ENCODE measurements at places on chromosomes 1 and 21.

DNA sequence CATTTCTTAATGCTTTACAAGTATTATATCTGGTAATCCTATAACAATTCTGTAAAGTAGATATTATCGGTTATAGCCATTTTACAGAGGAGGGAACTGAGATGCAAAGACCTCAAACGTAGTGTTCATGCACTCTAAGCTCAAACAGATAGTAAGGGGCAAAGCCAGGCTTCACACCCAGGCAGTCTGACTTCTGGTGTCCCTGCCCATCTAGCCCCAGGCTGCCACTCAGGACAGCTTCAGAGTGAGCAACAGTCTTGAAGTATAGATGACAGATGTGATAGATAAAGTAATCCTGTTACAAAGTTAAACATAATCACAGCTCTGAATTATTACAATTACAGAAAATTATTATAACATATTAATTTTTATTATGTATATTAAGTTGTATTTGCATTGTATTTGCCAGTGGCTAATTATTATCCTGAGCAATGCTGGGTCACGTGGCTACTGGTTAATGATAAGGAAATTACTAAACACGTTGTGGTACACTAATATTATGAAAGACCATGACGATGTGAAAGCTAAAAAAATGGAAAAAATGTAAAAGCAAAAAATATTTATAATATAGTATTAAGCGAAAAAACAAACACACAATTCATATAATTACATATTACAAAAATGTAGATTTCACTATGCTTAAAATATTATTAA is 6.1 kb upstream of the TRAF3IP3 start:
- no peak for DNase-seq

DNA sequence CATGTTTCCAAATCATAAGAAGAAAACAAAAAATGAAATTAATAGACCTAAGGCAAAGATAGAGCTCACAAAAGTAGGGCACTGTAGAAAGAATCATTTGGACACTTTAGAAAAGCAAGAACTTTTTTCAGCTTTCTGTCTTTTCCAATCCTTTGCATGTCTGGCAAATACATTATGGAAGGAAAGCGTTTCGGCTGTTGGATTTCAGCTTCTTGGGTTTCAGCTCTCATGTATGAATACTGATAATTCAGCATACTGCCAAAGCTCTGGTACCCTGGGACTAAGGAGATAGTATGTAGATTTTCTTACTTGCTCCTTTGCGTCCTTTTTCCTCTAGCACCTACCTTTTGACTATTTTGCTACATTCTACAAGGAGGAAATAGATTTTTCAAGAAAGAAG is 375.9 kb downstream of the BRINP3 start:
- DNase-seq: no peak

DNA sequence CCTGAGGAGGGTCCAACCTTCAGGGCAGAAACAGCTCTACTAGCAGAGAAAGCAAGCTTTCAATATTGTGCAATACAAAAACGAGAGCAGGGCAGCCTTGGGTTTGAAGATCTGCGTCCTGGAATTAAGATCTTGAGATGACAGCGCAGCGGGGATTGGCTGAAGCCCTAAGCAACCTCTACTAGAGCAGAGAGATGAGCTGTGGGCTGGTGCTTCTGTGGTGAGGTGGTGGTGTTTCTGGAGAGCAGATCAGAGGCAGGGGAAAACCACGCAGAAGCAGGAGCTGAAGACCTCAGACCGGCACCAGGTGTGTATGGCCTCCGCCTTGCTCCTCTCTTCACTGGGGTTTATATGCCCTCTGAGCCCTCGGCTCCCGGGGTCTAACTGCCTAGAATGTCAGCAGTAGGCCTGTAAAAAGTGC is 12.5 kb downstream of the TRAF3IP3 start:
- DNase-seq: peak; percentile 65

- DNase-seq: no peak
These were observed 293.5 kb downstream of the MRPL39 start for GRCh38 chr21:25313829-25314228.

- DNase-seq: no peak
These were observed 55.0 kb upstream of the ZNF326 start for GRCh38 chr1:89939693-89940438.

GRCh38 chr1:209458921-209459320 is 124.6 kb upstream of the CAMK1G start:
- DNase-seq: no peak

GRCh38 chr1:83548311-83548710 is 450.6 kb downstream of the TTLL7 start:
- DNase-seq: no peak

DNA sequence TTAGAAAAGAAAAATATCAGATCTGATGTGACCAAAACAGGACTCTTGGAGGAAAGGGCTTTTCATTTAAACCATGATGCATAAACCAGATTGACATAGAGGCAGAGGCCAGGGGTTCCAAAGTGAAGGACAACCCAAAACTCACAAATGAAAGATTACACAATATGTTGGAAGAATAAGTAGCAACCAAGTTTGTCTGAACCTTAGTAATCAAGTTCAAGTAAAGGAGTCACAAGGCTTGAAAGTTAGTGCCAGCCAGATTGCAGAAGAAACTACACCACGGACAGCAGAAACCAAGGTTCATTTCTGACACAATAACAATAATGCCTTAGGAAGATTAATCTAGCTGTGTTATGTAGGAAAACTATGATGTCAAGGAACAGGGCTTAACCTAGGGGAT is 124.6 kb downstream of the ZC3H11B start:
- no peak for DNase-seq

GRCh38 chr1:12555411-12556367 is 62.3 kb downstream of the DHRS3 start:
- DNase-seq: no peak

GRCh38 chr1:114075546-114076242 is 78.0 kb downstream of the SYT6 start:
- DNase-seq: no peak

DNA sequence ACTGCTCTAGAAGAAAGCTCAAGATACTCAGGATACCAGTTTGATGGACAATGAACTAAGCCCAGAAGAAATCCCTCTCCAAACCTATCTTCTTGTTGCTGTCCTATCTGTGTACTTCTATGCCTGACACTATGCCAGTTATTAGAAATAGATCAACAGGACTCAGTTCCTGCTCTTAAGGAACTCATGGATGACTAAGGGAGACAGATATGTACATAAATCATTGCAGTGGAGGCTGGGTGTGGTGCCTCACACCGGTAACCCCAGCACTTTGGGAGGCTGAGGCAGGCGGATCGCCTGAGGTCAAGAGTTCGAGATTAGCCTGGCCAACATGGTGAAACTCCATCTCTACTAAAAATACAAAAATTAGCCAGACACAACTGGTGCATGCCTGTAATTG is 42.4 kb upstream of the AK4 start:
- DNase-seq: no peak

DNA sequence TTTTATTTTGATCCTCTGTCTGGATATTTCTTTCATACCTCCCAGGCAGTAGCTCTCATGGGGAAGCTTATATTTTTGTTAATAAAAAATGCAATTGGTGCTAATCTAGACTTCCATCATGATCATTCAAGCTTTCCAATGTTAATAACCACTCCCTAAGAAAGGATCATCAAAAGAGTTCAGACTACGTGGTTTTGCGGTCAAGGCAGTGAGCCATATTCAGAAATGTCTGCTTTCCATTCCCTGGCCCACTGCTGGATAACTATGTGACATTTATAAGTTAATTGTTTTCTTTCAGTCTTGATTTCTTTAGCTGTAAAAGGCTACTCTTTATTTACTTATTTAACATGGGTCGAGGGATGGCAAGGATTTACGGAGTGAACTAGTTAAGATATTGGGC is 414.6 kb downstream of the LMO4 start:
- DNase-seq: no peak

- no peak for DNase-seq
These were observed 45.7 kb downstream of the MAP3K21 start for GRCh38 chr1:233373226-233373625.

DNA sequence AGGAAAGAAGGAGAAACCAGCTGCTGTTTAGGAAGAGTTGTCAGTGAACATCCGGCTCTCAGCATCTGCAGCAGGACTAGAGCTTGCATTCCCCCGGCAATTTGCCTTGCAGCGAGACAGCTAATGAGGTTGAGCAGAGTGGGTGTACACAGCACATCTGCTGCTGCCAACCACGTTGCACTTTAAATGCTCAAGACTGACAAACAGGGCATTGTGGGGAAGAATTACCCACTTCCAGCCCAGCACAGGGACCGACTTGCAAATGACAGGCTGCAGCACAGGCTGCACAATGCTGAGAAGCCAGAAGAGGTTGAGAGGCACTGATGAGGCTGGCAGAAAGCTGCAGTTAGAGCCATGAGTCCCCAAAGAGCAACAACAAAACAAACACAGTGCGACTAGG is 47.5 kb upstream of the PLA2G2C start:
- DNase-seq: no peak

DNA sequence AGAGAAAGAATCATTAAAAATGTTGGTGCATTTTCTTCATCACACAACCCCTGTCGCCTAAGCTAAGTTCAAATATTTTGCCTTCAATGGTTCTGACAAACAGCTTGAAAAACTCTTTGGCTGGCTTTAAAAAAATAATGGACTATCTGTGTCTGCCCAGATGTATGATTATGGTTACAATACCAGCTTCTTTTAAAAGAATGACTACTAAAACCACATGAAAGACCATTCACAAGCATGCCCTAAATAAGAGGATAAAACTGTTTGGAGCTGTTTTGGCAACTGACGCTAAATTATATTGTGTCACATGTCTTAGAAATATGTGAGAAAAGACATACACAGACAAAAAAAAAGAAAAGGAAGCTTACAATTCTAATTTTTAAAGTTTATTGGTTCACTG is 23.7 kb upstream of the PLPPR4 start:
- no peak for DNase-seq

DNA sequence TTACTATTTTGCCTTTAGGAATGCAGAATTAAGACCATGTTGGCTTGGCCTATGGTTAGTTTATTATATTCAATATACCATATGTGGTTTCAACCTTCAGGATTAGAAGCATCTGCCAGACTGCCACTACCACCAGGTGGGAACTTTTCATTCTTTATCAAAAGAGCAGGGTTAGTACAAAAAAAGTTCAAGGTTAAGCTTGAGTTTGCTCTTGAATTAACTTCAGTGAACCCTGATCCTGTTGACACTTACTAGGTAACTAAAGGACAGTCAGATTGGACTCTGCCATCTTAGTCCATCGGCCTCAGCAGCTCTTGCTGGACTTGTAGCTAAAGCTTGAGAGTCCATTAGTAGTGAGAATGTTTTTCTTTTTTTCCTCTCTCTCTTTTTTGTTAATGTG is 22.1 kb downstream of the CLIC4 start:
- no peak for DNase-seq

Data from stimulated activated CD8-positive, alpha-beta memory T cell treated with anti-CD3 and anti-CD28 coated beads, Interleukin-2, amount 100 ng/mL, for 48 hours (primary cell).